ENCODE measurements at places on chromosomes 3 and 15.

- DNase-seq, result no peak
Observed at GRCh38 chr3:24679429-24679828, 184.8 kb upstream of the THRB start.

DNA sequence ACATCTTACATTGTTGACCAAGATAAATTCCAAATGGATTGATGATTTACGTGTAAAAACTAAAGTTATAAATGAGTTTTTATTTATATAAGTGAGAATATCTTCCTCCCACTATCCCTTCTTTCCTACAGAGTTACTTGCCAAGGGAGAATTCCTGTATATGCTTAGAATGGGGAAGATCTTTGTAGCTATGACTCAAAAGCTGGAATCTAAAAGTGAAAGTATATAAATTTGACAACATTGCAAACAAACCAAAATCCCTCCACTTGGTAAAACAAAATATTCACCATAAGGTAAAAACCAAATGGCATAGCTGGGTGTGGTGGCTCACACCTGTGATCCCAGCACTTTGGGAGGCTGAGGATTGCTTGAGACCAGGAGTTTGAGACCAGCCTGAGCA, 52.7 kb upstream of the GCNT3 start:
- no peak for DNase-seq

DNA sequence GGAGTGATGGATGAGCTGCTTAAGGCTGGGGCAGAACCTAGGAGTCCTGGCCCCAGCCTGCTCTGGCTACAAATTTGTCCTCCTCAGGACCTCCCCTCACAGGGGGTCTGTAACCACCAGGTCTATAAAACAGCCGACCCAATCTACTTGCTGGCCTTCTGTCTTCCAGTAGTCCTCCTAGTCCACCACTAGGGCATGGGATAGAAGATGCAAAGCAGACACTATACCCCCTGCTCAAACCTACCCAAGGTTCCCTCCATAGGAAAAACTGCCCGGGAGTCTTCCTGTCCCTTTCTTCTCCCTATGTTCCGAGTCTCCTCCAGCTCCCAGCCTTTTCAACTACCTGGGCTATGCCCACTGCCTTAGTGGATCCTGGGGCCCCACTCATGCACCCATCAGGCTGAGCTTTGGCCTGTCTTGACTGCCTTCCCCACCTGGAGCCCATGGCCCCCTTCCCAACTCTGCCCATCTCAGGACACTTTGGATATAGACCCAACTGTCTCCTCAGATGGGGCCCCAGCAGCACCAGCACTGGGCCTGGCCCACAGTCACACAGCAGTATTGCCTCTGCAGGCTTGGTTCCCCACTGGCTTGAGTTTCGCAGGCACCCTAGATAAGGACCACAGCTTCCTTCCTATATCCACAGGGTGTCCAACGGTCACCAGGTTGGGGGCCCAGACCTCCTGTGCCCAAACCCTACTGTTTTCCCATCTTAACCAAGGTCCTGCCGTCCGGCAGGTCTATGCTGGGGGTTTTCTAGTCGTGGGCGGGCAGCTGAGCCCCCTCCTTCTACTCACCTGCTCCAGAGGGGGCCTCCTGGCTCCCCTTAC, 1.1 kb downstream of the HYAL3 start:
- DNase-seq, result no peak

- no peak for DNase-seq
Observed at GRCh38 chr3:169454823-169455222, 208.7 kb downstream of the MECOM start.

- no peak for DNase-seq
Observed at GRCh38 chr15:80736560-80736959, 41.5 kb downstream of the ABHD17C start.

DNA sequence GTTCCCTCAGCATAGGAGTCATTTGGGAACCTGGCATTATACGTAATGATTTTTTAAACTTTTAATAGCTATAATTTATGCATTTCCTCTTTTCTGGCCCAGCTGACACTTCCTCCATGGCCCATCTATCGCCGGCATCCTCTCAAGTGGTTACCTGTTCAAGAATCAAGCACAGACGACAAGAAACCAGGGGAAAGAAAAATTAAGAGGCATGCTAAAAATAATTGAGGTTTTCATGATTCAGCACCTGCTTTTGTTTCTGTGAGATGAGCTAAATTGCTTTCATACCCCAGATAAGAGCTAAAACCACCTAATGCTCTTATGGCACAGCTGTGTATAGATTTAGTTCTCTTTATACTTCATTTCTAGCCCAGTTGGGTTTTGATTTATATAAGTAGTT, 1.7 kb downstream of the SPCS1 start:
- DNase-seq, result no peak

DNA sequence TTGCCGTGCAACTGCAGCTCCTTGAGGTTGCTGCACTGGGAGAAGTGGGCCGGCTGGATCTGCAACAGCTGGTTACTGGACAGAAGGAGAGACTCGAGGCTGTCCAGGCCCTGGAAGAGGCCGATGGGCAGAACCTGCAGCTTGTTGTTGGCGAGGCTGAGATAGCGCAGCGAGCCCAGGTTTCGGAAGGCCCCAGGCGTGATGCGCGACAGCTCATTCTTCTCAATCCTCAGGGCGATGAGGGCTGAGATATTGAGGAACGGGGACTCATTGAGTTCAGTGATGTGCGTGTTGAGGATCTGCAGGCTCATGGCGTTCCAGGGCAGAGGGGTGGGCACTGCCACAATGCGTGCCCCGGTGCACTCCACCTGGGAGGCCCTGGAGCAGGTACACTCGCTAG, 9.0 kb downstream of the LRRC15 start:
- no peak for DNase-seq

DNA sequence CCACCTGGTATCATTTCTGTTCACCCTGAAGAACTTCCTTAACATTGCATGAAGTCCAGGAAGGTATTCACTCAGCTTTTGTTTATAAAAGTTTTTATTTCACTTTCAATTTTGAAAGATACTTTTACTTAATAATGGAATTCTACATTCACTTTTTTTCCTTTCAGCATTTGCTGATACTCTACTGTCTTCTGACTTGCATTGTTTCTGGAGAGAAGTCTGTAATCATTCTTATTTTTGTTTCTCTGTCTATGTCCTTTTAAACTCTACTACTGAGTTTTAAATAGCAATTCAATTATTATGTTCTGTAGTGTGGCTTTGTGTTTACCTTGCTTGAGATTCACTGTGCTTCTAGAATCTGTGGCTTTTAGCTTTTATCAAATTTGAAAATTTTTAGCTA, 42.4 kb downstream of the MYL3 start:
- no peak for DNase-seq

DNA sequence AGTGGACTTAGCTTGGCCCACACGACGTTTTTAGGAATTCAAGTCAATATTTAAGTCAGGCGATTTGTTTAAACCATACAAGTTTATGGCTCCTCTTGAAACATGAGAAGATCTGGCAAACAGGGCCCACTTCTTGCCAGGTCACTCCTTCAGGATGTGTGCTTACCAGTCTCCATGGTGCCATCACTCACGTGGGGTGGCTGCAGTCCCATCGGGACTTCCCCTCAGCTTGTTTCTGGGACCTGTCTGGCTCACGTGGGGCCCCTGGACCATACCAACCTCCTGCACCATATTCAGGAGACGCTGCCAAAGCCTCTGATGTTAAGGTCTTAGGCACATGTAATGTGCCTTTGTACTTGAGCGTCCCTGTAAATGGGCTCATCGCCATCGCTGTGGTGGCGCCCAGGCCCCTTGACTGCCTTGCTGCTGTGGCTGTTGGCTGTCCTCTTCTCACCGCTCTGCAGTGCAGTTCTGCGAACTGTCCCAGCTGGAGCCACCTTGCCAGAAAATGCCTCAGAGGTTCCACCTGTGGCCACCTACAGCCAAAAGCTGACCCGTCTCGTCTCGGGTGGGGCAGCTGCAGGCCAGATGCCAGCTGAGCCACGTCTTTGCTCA, 8.9 kb downstream of the MCM2 start:
- no peak for DNase-seq

DNA sequence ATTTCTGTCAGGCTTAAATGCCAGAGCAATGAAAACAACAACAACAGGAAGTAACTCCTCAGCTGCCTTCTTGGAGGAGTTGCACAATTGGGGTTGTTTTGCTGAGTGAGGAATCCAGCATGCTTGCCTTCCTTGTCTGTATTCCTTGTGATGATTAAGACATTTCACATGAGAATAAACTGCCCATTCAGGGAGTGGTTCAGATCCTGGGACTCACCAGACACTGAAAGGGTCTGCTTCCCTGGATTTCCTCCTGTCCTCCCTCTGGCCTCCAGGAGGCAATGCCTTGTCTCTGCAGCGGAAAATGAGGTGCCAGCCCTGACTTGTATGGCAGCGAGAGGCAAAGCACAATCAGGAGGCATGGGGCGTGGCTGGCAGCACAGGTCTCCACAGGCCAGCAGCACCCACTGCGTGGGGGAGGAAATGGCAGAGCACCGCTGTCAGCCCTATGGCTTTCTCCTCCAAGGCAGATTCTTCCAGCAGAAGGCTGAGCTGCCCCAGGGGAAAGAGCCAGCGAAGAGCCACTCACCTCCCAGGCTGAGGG, 41.5 kb downstream of the RBP2 start:
- no peak for DNase-seq

DNA sequence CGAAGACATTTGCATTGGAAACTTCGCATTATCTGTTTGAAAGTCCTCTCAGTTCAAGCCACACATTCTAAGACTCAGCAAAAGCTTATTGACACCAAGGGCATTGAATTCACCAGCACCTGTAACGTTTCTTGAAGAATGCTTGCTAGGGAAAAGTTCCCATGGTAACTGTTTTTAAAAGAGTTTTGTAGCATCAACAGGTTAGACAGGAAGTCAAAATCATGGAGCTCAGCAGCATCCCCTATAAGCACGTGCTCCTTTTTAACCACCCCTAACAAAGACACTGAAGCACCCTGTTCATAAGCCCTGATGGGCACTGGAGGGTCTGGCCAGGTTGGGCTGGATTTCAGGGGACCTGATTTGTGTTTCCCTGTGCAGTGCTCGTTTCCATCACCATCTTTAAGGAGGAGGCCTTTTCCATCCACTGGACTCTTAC, 229.7 kb upstream of the BHLHE40 start:
- no peak for DNase-seq

- no peak for DNase-seq
Observed at GRCh38 chr3:125310623-125311081, 64.5 kb downstream of the ZNF148 start.

GRCh38 chr3:78724859-78725258, 1042.9 kb downstream of the ROBO1 start:
- DNase-seq, result no peak

DNA sequence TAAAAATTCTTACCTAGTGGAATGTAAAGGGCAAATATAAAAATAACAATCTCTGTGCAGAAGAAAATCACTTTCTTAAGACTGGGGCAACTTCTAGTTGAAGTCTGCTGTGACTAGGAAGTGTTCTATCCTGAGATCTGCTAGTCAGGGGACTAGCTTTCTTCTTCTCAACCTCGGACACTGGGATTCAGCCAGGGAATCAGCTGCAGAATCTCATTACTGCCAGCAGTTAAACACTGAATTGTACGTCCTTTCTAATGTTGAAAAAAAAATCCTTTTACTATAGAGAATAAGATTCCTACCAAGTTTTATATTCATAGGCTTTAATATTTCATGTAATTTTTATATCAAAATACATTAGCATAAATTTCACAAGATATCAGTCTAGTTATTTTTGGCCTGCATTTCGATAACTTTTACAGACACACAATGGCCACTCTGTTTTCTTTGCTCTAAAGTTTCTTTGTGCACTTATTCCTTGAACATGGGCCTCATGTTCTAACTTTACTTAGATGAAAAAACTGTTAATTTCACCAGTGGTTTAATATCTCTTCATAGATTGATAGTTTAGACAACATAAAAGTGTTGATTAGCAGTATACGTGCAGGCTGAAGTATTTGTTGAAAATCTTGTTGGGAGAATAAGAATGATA, 2.6 kb upstream of the NEO1 start:
- DNase-seq, result no peak

DNA sequence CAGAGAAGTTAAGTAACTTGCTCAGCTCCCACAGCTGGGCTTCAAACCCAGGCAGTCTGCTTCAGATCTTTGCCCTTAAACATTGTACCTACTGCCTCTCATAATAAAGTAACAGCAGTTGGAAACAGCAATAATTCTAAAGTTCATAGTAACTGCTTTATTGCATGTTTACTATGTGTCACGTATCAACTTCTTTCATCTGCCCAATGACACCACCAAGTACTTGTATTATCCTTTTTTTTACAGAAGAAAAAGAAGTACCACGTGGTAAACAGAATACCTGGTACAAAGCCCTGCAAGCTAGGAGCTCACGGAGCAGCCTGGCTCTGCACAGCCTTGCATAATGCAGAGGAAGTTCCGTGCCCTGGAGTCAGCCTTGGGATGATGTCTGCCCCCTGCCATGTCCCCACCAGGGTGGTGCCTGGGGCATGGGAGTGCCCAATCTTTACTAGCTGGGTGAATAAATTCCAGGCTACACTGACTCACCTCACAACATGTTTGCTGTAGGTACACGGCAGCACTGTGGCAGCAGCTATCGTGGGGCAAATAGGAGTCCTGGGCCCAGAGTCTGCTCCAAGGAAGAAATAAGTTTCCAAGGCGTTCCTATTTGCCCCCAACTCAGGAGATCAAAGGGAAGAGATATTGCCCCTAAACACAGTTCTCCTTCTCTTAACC, 77.2 kb downstream of the LDHAL6B start:
- DNase-seq, result no peak

DNA sequence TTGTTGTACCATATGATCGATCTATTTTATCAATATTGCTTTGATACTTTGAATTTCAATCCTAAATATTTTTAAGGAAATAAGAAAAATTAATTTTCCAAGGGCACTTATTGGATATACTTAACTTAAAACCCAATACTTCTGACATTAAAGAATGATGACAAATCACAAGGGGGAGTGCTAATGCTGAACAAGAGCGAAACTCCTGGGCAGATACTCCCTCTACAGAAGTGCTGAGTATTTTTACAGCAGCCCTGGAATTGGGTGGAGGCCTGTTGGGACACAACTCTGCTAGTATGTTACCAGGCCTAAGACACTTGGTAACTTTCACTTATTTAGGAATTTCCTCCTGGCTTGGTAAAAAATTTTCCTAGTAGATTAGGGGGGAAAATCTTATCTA, 46.2 kb downstream of the DENND6A start:
- DNase-seq, result no peak

- no peak for DNase-seq
Observed at GRCh38 chr3:102124282-102124681, 275.0 kb downstream of the NFKBIZ start.

GRCh38 chr3:14275962-14276909, 97.6 kb downstream of the LSM3 start:
- DNase-seq, result no peak

GRCh38 chr3:66269411-66269810, 48.6 kb downstream of the SLC25A26 start:
- DNase-seq, result no peak

- DNase-seq, result no peak
Observed at GRCh38 chr15:64344651-64345294, 11.2 kb downstream of the CSNK1G1 start.

GRCh38 chr3:64908251-64908685, 220.5 kb upstream of the ADAMTS9 start:
- no peak for DNase-seq

DNA sequence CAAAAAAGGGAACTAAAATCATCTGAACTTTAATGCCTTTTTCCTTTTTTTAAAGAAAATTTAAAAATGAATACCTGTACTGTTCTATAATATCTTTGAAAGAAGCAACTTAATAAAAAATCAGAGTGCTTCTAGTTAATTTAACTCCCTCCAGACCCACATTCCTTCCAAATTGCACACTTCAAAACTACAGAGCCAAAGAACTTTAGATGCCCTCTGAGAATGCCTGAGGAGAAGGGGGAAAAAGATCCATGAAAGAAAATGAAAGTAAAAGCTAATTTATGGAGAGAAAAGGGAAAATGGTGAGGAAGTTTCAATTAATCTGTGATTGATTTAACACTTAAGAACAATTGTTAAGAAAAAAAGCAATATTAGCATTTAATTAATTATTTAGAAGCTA, 1141.6 kb downstream of the IGSF11 start:
- DNase-seq, result no peak

Measured in NCI-H1930 (cell line).